Right renal cortex interstitium (tissue), 3 donors: ENCODE measurements at places on chromosomes 11 and 22. TPM values are rescaled to one million over a fixed set of nuclear protein-coding genes. Genes with fewer than 3 reads are reported as not detected.

Gene ZC3H12C
- 8.2 TPM for polyA plus RNA-seq

GRCh38 chr11:17014321-17014832 lies at the start of gene PLEKHA7:
PLEKHA7 (minus strand) TSS chr11:17014414; CDS start chr11:17014401, 13 bp downstream.
- DNase-seq, result no peak

- no peak for DNase-seq
Observed at GRCh38 chr22:21876486-21877176, 9.2 kb upstream of the MAPK1 start.

DNA sequence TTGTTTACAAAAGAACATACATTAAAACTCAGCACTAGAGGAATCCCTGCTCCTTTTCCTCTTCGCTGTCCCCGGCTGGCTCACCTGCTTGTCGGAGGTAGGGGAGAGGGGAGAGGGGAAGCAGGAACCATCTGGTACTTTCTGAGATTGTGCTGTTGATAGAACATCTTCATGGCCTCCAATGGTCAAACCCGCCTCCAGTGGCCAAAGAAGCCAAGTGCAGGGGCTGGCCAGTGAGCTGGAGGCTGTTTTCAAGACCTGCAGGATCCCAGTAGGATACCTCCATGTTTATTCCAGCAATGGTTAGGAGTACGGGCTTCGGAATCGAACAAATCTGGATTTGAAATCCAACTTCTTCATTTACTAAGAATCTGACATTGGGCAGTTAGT lies 92.6 kb downstream of the PKNOX2 start:
- no peak for DNase-seq

GRCh38 chr11:72635933-72636332 lies 38.3 kb downstream of the PDE2A start:
- no peak for DNase-seq
